ENCODE measurements at places on chromosomes 2 and 18. TPM values are rescaled to one million over a fixed set of nuclear protein-coding genes. Genes with fewer than 3 reads are reported as not detected.

GRCh38 chr2:18777250-18777812 is 188.0 kb upstream of the NT5C1B start:
- no peak for DNase-seq

- no peak for DNase-seq
Measured at GRCh38 chr2:108330979-108331378, 42.3 kb downstream of the SULT1C2 start.

- DNase-seq = no peak
Measured at GRCh38 chr2:40430776-40431599, 20.9 kb downstream of the SLC8A1 start.

- DNase-seq = no peak
Measured at GRCh38 chr18:11380968-11381367, 228.4 kb upstream of the SLC35G4 start.

GRCh38 chr2:228556717-228557116 is 375.2 kb upstream of the SPHKAP start:
- no peak for DNase-seq

DNA sequence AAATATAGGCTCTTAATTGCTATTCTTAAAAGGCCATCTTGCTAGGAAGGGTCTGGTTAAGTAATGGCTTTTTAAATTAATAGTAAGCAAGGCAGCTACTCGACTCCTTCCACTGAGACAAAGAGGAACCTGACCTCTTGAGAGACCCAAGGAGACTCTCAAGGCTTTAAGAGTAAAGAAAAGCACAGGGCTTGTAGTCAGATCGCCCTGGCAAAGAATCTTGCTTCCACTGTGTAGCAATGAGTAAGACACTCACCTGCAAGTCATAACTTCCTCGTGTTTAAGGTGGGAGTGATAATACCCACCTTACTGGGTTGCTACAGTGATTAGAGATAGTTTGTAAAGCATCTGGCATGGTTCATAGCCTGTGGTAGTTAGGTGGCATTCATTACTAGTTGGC is 274.5 kb downstream of the TSN start:
- no peak for DNase-seq

DNA sequence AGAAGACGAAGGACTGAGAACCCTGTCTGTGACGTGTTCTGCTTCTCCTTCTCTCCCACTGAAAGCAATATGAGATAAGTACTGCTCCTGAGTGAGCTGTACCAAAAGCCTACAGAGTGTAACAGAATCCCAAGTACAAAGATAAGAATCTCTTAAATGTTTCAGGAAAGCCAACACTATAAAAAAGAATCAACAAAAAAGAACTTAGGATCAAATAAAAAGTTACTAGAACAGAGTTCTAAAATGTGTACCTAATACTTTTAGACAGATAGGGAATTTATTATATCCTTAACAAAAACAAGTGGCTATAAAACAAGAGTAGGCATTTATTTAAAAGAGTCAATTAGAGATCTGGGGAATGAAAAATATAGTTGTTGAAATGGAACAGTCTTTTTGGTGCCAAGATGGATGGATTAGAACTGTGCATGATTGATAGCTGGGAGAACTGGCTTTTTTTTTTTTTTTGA is 49.0 kb downstream of the NCOA1 start:
- DNase-seq = no peak

- no peak for DNase-seq
Measured at GRCh38 chr2:200778038-200778437, 33.7 kb upstream of the BZW1 start.

DNA sequence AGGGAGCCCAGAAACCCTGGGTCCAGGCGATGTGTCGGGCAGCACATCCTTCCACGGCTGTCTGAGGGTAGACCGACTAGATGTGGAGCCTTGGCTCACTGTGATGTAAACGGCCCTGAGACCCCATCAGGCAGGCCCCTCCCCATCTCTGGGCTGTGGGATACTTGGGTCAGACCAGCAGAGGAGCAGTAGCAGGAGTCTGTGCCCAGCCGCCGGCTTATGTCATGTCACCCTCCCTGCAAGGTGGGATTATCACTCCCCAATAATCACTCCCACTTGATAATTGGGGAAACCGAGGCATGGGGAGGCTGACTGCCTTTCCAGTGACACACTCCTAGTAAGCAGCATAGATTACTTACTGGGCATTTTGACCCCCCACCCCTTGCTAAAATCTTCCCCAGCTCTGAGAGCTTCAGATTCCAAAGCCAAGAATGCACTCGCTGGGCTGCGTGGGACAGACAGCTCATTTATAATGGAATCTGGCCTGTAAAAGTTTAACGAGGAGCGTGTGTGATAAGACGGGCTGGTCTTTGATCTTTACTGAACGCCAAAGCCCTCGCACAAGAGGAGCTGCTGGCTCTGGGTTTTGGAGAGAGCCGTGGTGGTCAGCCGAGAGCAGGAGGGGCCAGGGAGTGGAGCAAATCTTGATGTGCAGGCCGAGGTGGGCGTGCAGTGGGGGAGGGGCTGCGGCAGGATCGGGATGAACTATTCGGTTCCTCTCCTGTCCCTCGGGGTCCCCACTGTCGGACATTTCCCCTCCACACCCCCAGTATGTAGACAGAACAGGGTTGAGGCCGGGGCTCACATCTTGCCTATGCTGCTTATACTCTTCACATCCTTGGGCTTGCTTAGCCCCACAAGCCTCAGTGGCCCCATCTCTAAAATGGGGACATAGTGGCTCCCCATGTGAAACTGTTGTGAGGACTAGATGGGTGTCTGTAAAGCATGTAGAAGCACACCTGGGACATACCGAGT is 200.0 kb downstream of the GLI2 start:
- DNase-seq = no peak

- no peak for DNase-seq
Measured at GRCh38 chr2:221447310-221447709, 124.8 kb downstream of the EPHA4 start.

GRCh38 chr2:96098900-96099590 is 17.3 kb downstream of the ADRA2B start:
- no peak for DNase-seq

GRCh38 chr2:68088940-68089339 is 26.1 kb upstream of the C1D start:
- DNase-seq = no peak

DNA sequence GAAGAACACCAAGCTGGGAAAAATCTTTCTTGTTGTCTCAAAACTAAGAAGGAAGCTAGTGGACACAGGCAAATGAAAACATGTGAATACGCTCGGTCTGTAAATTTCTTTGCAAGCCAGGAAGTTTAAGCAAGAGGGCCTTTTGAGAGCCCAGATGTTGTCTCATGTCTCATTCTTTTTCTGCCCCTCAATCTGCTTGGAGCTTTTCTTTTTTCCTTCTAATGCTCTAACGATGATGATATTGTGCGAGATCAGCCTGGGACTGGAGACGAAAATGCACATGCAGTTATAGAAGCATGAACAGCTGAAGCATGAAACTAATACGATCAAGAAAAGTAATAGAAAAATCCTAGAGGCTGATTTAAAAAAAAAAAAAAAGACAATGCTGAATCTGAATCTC is 138.6 kb upstream of the CHAC2 start:
- no peak for DNase-seq

- no peak for DNase-seq
Measured at GRCh38 chr2:168529900-168530561, 74.0 kb downstream of the CERS6 start.

- DNase-seq = no peak
Measured at GRCh38 chr18:44539926-44540325, 140.8 kb upstream of the SETBP1 start.

PRKAG3 gene
- not detected for total RNA-seq

PPP1R1C gene
- 2.7 TPM for total RNA-seq

POTEJ gene
- not detected for total RNA-seq

PIKFYVE gene
- total RNA-seq = 57.1 TPM

TMEM247 gene
- not detected for total RNA-seq

SYT4 gene
- total RNA-seq = 499 TPM

BOK gene
- 22.8 TPM for total RNA-seq

MYO5B gene
- 30.7 TPM for total RNA-seq

AMER3 gene
- 32.8 TPM for total RNA-seq

ANKRD62 gene
- 0.16 TPM for total RNA-seq

PROC gene
- total RNA-seq = not detected

PRSS56 gene
- total RNA-seq = not detected

WNT10A gene
- not detected for total RNA-seq

DYSF gene
- 0.47 TPM for total RNA-seq
